Caco-2 (cell line): ENCODE measurements at places on chromosomes 5 and 9. TPM values are rescaled to one million over a fixed set of nuclear protein-coding genes. Genes with fewer than 3 reads are reported as not detected.
A peak's percentile ranks its signal among the peaks of the same experiment; 100 is the strongest.

DNA sequence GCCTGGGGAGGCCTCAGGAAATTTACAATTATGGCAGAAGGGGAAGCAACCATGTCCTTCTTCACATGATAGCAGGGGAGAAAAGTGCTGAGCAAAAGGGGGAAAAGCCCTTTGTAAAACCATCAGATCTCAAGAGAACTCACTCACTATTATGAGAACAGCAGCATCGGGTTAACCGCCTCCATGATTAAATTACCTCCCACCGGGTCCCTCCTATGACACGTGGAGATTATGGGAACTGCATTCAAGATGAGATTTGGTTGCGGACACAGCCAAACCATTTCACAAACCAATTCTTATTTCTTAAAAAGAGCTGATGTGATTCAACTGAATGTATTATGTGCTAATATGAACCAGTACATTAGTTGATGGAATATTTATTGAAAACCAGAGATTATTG lies 63.9 kb downstream of the PARP8 start:
- DNase-seq, result no peak
- H3K27me3 ChIP-seq, result no peaks in the 10 kb centered on the region
- no peak overlapping the region for H3K27ac ChIP-seq

The BASP1 gene
- total RNA-seq, result 73.5 and 78.1 TPM in 2 replicates

DNA sequence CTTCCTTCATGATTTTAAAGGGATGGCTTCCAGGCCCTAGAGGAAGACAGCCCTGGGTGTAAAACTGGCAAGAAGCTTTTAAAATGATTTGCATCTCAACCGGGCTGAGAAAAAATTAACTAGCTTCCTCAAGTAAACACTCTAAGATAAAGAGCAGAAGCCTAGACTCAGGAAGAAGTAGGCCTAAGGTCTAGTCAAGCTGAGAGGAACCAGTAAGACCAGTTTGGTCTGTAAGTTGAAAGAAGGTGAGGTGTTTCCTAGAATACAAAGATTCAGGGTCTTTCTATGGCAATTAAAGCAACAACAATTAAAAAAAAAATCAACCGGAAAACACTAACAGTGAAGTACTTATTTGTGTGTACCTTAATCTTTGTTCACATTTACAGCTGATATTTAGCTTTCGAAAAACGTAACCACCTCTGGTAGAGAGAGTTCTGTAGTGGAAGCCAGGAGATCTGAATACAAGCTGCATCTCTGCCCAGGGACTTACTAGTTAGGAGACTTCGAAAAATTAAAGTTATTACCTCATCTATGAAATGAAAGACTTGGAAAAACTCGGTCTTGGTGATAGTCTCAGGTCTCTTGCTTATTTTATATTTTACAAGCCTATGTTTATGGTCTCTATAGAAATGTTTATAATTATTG lies 75.7 kb downstream of the TUSC1 start:
- H3K4me3 ChIP-seq, result no peak overlapping the region
- no peaks in the 10 kb centered on the region for H3K27me3 ChIP-seq
- 0 out of 2 replicates have a peak, but pooled peaks cover 4% of the 10 kb centered on the region for H3K4me1 ChIP-seq
- peak; percentile 12 for DNase-seq

- no peak overlapping the region for H3K27ac ChIP-seq
- no peak overlapping the region for H3K4me3 ChIP-seq
- H3K27me3 ChIP-seq, result no peaks in the 10 kb centered on the region
- DNase-seq, result no peak
- H3K4me1 ChIP-seq, result no peaks in the 10 kb centered on the region
Measured at GRCh38 chr9:128526720-128527119, 22.2 kb downstream of the GLE1 start.

The ADAMTS12 gene
- total RNA-seq, result 0.35 TPM in 1 of 2 replicates, not detected in the other

- no peak overlapping the region for H3K4me3 ChIP-seq
- H3K36me3 ChIP-seq, result no peaks in the 10 kb centered on the region
- H3K4me1 ChIP-seq, result no peaks in the 10 kb centered on the region
- no peaks in the 10 kb centered on the region for H3K27me3 ChIP-seq
- no peak overlapping the region for H3K27ac ChIP-seq
Measured at GRCh38 chr9:103804077-103804735, 289.9 kb upstream of the SMC2 start.

The GPR21 gene
- total RNA-seq, result 0.79 and 2.0 TPM in 2 replicates

GRCh38 chr5:168047669-168048111 lies 243.8 kb upstream of the WWC1 start:
- H3K4me1 ChIP-seq, result no peaks in the 10 kb centered on the region; the same call in 1 of the 2 replicates
- no peaks in the 10 kb centered on the region for H3K27me3 ChIP-seq

DNA sequence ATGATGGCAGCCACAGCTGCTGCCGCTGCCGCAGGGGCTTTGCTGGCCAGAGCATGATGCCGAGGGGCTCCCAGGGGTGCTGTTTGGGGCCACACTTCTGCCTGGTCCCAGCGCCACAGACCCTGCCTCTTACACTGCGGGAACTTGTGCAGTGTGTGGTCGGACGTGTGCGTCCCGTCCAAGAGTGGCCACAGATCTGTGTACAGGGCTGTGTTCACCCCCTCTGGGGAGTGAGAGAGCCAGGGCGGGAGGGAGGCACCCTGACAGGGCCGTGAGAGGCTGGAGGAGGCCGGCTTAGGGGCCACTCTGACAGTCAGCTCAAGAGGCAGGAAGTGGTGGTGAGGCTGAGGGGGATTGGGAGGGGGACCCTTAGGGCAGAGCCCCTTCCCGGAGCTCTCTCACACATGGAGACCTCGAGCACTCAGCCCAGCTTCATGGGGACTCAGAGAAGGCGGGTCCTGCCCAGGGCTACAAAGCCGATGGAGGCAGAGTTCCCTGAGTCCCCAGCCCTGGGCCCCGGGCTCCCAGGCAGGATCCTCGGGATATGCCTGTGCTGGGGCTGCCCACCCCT lies 13.1 kb upstream of the CARD19 start:
- no peak overlapping the region for H3K27ac ChIP-seq
- H3K4me3 ChIP-seq, result no peak overlapping the region
- H3K4me1 ChIP-seq, result no peaks in the 10 kb centered on the region
- no peaks in the 10 kb centered on the region for H3K27me3 ChIP-seq
- no peaks in the 10 kb centered on the region for H3K36me3 ChIP-seq

GRCh38 chr9:108278341-108278740 lies 577.4 kb downstream of the ACTL7B start:
- no peaks in the 10 kb centered on the region for H3K36me3 ChIP-seq
- no peak overlapping the region for H3K4me3 ChIP-seq
- no peaks in the 10 kb centered on the region for H3K27me3 ChIP-seq
- H3K27ac ChIP-seq, result no peak overlapping the region
- H3K4me1 ChIP-seq, result peaks cover 1% of the 10 kb centered on the region; the same call in 1 of the 2 replicates

The CTNND2 gene
- 0.32 and 1.2 TPM in 2 replicates for total RNA-seq

DNA sequence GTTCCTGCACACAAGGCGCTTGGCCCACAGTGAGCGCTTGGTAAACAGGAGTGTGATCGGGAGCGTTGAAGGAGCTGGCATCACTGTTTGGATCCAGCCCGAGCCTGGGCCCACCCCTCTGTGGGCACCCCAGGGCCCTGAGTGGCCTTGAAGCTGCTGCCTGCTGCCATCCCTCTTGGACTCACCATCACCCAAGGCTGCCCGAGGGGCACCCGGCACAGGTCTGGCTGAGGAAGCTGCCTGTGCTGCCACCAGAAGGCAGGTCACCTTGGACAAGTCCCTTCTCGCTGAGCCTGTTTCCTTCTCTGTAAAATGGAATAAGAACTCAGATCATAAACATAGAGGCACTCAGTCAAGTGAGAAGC lies 53.6 kb downstream of the LRSAM1 start:
- peaks cover 5% of the 10 kb centered on the region for H3K36me3 ChIP-seq
- no peak overlapping the region for H3K27ac ChIP-seq
- no peaks in the 10 kb centered on the region for H3K27me3 ChIP-seq

DNA sequence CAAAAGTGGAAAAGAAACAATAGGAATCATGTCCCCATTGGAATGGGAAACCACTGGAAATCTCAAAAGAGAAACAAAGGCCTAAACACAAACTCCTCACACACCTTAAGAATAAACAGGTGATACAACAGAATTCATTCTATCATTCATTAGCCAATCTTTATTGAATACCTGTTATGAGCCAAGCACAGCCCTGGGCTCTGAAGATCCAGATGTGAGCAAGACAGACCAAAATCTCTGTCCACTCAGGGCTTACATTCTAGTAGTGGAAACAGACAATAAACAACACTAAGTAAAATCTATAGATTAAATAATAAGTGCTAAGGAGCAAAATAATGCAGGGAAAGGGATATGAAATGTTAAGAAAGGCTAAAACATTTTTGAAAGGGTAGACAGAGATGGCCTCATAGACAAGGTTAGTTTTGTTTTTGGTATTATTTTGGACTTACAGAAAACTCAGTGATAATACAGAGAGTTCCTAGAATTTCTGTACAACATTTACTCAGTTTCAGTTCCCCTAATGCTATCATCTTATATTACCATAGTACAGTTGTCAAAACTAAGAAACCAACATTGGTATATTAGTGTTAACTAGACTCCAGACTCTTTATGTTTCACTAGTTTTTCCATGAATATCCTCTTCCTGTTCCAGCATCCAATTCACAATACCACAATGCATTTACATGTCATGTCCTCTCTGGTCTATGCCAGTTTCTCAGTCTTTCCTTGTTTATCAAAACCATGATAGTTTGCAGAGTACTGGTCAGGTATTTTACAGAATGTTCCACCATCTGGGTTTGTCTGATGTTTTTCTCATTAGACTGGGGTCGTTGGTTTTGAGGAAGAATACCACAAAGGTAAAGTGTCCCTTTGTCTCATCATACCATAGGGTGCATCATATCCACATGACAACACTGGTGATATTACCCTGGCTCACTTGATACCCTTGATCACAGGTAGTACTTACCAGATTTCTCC lies 103.7 kb downstream of the SIL1 start:
- H3K36me3 ChIP-seq, result no peaks in the 10 kb centered on the region
- no peak for DNase-seq
- no peaks in the 10 kb centered on the region for H3K27me3 ChIP-seq
- H3K4me1 ChIP-seq, result no peaks in the 10 kb centered on the region
- no peak overlapping the region for H3K4me3 ChIP-seq
